ENCODE measurements at places on chromosomes 6 and 20. TPM values are rescaled to one million over a fixed set of nuclear protein-coding genes. Genes with fewer than 3 reads are reported as not detected.

Gene ACTL10
- 0.66 TPM for total RNA-seq

Gene IMPG1
- total RNA-seq: not detected

Gene PROCR
- 4.0 TPM for total RNA-seq

Gene RNF144B
- 5.4 TPM for total RNA-seq

Gene VSTM2L
- total RNA-seq: 31.9 TPM

GRCh38 chr6:150025201-150025917 is at the start of gene RAET1L:
RAET1L (minus strand) TSS chr6:150025532; CDS start chr6:150025471, 61 bp downstream.
- H3K36me3 ChIP-seq: no peaks in the 10 kb centered on the region
- no peak within 1 kb of the TSS for H3K27ac ChIP-seq
- peaks cover 77% of the 10 kb centered on the region for H3K27me3 ChIP-seq

GRCh38 chr6:32815996-32816395 is 806 bp downstream of the HLA-DOB start:
- H3K4me3 ChIP-seq: no peak overlapping the region
- no peaks in the 10 kb centered on the region for H3K36me3 ChIP-seq
- H3K27ac ChIP-seq: no peak overlapping the region
- DNase-seq: no peak

DNA sequence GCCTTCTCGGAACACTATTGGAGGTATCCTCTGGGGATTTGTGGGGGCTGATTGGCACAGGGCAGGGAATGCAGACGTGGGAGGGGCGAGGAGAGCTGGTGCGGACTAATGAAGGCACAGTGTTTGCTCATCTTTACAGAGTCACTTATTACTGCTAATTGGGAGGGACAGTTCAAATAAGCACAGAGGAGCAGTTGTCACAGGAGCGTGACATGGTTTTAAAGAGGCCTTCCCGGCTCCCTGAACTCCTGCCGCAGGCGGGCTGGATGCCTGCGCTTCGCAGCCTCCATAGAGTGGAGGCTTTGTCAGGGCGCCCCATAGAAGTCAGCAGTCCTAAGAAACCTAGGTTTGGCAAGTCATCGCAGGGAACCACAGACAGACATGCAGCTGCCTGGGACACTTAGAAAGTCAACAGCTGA is 149.6 kb downstream of the LINC00237 start:
- no peak overlapping the region for H3K4me3 ChIP-seq
- H3K36me3 ChIP-seq: no peaks in the 10 kb centered on the region
- peaks cover 42% of the 10 kb centered on the region for H3K27me3 ChIP-seq
- DNase-seq: no peak

GRCh38 chr20:17646961-17647301 is 35.1 kb downstream of the RRBP1 start:
- DNase-seq: peak; percentile 3
- no peak overlapping the region for H3K27ac ChIP-seq
- H3K36me3 ChIP-seq: no peaks in the 10 kb centered on the region
- H3K27me3 ChIP-seq: no peaks in the 10 kb centered on the region
- no peak overlapping the region for H3K4me3 ChIP-seq

DNA sequence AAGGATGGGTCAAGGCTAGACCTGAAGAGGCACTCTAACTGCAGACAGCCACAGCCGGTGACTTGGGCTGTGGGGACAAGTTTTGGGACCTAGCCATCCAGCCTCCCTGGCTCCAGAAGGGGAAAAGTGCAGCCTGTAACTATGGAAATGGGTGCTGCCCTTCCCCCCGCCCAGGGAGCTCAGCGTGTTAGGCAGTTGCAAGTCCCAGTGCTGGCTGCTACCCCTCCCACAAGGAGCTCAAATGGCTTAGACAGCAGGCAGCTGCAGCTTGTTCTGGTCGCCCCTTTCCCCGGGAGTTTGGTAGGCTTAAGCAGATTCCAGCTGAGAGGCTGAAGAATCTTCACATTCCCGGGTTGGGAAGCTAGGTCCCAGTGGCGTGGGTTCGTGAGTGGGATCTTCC is 162.6 kb downstream of the FAM83B start:
- no peaks in the 10 kb centered on the region for H3K27me3 ChIP-seq
- no peak for DNase-seq
- H3K4me3 ChIP-seq: no peak overlapping the region
- H3K4me1 ChIP-seq: peaks cover 2% of the 10 kb centered on the region
- no peak overlapping the region for H3K27ac ChIP-seq
- peaks cover 4% of the 10 kb centered on the region for H3K36me3 ChIP-seq

DNA sequence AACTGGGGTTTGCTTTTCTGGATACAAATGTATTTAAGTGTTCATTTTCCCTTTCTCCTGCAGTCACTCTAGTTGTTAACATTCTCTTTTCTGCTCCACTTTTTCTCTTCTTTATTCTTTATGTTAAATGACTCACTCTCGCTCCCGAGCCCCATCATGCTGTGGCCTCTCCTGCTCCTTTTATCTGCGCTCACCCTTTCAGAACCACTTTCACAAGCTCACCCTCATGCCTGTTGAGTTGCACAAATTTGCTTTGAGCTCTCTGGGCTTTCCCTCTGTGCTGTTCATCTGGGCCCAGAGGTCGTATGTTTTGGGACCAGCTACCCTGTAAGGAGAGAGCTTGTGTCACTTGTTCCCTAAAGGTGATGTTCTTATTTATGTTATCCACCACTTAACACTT is 98.1 kb upstream of the ASCC3 start:
- DNase-seq: no peak
- H3K27ac ChIP-seq: no peak overlapping the region
- no peaks in the 10 kb centered on the region for H3K36me3 ChIP-seq
- H3K4me1 ChIP-seq: no peaks in the 10 kb centered on the region
- no peaks in the 10 kb centered on the region for H3K27me3 ChIP-seq

All from mesothelial cell of epicardium (in vitro differentiated cells).